Stimulated activated CD4-positive, alpha-beta T cell treated with anti-CD3 and anti-CD28 coated beads, Interleukin-1b, Interleukin-23, amount 100 ng/mL, for 4 hours (primary cell): ENCODE measurements at places on chromosomes 2 and 18.

DNA sequence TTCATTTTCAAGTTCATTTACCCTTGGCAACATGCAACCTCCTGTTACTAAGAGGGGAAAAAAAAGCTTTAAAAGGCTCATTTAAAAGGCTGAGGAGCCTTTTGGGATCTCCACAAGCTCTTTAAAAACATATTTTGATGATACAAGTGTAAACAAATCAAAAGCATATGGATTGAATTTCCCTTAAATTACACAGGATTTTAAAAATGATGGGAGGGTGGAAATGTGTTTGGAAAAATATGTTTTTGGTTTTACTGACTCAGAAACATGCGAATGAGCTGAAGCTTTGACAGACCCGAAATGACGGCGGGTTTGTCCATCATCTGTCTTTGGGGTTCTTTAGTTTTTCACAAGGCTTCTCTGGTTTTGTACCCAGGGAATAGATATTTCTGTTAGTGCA, 180.6 kb upstream of the CCDC68 start:
- DNase-seq: no peak

DNA sequence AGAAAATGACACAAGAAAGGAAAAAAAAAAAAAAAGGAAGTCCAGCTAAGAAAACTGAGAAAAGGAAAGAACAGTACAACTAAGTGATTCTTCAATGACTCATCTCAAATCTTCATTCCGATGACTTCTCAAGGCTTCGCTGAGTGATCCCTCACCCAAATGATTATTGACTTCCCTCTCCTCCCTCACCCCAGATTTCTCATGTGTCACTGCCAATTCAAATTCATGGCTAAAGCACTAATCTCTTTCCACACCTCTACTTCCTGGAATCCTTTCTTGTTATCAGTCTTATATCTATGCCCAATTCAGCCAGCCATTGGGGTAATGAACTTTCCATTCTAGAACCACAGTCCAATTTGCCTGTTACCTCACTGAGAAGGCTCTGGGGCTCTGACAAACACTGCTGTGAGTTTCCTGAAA, 7.2 kb upstream of the ABCB11 start:
- DNase-seq: no peak

GRCh38 chr2:183059561-183059960, 19.0 kb upstream of the DUSP19 start:
- no peak for DNase-seq

DNA sequence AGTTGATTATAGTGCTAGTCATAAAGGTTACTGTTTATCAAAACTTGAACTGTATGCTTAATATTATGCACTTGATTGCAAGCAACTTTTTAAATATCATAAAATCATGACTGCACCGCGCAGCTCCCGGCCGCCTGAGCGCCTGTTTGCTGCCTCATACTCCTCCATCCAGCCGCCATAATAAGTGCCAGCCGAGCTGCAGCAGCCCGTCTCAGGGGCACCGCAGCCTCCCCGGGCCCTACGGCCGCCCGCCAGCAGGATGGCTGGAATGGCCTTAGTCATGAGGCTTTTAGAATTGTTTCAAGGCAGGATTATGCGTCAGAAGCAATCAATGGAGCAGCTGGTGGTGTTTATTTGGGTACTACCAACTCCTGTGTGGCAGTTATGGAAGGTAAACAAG, 337.2 kb downstream of the PAX3 start:
- no peak for DNase-seq

GRCh38 chr18:44803019-44803650, 122.4 kb downstream of the SETBP1 start:
- no peak for DNase-seq

DNA sequence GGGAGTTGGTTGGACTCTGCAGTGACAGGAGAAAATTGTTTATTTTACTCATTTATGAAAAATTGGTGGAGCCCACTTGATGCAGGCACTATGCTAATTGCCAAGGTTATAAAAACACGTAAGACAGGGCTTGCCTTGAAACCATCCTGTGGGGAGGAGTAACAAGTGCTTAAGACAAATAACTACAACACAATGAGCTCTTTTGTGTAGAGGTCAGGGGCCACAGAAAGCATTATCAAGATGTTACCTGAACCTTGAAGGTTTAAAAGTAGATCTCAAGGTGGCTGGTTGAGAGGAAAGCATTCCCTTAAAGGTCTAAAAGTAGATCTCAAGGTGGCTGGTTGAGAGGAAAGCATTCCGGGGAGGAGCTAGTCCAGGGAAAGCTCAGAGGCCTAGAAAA, 381.8 kb upstream of the POU3F3 start:
- DNase-seq: no peak

- DNase-seq: no peak
Observed at GRCh38 chr2:16624436-16624780, 41.2 kb downstream of the CYRIA start.

DNA sequence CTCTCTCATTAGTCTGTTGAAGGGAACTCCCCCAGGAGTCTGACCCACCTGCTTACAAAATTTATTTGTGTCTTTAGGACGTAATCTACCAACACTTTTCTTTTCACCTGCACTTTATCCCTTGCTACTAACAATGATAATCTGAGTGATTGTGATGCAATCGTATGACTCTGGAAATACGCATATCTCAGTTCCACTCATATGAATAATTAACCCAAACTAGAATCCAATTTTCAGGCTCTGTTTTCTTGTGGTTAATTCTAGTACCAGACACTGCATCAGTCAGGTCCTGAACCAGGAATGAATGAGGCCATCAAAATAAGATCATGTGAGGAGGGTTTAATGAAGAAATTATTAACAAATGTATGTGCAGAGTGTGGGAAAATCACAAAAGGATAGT, 158.4 kb upstream of the SRD5A2 start:
- no peak for DNase-seq

- DNase-seq: no peak
Observed at GRCh38 chr2:215793747-215794595, 219.4 kb downstream of the MREG start.

DNA sequence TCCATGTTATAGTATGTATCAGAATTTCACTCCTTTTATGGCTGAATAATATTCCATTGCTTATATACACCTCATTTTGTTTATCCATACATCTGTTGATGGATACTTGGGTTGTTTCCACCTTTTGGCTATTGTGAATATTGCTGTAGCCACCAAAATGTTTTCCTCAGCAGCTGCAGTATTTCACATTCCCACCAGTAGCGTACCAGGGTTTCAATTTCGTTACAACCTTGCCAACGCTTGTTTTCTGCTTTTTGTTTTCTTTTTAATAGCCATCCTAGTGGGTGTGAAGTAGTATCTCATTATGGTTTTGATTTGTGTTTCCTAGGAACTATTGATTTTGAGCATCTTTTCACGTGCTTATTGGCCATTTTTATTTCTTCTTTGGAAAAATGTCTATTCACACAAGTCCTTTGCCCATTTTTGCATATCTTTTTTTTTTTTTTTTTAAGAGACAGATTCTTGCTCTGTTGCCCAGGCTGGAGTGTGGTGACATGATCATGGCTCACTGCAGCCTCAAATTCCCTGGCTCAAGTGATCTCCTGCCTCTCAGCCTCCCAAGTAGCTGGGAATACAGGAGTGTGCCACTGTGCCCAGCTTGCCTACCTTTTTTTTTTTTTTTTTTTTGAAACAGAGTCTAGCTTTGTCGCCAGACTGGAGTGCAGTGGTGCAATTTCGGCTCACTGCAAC, 14.2 kb downstream of the UBXN2A start:
- DNase-seq: no peak

GRCh38 chr2:177467646-177468045, 75.1 kb downstream of the AGPS start:
- no peak for DNase-seq

- DNase-seq: no peak
Observed at GRCh38 chr2:140648393-140648792, 1482.4 kb downstream of the LRP1B start.

- no peak for DNase-seq
Observed at GRCh38 chr2:158154596-158154995, 52.9 kb downstream of the UPP2 start.

DNA sequence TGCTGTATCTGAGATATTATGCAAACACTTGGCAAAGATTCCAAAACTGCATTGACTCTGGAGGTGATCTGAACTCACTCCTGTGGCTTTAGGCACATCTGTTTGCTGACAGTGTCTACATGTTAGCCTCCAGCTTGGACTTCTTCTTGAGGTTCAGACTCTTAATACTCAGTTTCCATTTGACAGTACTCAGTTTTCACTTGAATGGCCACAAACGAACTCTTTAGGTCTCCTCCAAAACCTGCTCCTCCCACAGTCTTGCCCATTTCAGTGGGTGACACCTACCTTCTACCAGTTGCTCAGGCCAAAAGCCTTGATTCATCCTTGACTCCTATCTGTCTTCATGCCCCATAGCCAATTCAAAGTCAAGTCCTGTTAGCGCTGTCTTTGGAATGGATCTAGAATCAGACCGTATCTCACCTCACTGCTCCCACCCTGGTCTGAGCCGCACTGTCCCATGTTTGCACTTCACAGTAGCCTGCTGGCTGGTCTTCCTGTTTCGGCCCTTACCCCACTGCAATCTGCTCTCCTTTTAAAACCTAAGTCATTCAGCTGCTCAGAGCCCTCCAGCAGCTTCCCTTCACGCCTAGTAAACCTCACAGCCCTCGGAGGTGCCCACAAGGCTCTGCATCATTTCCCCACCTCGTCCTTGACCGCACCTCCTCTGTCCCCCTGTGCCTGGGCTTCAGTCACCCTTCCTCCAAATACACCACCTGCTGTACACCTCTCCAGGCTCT, 10.5 kb downstream of the ATG16L1 start:
- DNase-seq: no peak

GRCh38 chr2:239444626-239445577, 44.1 kb upstream of the HDAC4 start:
- DNase-seq: no peak

DNA sequence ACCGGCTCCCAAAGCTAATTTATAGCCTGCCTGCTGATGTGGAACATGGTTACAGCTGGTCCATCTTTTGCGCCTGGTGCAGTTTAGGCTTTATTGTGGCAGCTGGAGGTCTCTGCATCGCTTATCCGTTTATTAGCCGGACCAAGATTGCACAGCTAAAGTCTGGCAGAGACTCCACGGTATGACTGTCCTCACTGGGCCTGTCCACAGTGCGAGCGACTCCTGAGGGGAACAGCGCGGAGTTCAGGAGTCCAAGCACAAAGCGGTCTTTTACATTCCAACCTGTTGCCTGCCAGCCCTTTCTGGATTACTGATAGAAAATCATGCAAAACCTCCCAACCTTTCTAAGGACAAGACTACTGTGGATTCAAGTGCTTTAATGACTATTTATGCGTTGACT, 51.4 kb downstream of the TMEM178A start:
- DNase-seq: no peak
